ENCODE measurements at places on chromosomes 4 and X.

DNA sequence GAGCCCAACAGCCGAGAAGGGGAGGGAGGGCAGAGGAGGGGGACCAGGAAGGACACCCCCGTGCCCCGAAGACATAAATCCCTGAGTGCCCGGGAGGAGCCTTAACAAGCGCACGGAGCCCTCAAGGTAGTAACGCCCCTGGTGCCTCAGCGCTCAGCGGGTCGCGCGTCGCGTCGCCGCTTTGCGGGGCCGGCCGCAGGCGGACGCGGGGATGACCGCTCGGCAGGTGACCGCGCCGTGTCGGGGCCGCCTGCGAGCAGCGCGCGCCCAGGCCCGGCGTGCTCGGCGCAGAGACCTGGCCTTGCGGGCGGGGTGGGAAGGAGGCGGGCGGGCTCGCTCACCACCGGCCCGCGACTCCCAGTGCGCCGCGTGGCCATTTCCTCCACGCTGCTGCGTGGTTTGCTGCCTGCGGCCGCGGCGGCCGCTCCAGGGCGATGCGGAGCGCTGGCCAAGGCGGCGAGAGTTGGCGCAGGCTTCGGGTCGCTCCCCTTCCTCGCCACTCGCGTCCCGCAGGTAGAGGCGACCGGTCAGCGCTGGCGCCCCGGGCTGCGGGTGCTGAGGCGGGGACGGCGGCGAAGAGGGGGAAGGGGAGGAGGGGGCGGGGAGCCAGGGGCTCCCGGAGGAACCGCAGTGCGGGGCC is 632 bp downstream of the CCSER1 start:
- no peak for DNase-seq

GRCh38 chr4:52693492-52693891 is 34.4 kb upstream of the USP46 start:
- no peak for DNase-seq

DNA sequence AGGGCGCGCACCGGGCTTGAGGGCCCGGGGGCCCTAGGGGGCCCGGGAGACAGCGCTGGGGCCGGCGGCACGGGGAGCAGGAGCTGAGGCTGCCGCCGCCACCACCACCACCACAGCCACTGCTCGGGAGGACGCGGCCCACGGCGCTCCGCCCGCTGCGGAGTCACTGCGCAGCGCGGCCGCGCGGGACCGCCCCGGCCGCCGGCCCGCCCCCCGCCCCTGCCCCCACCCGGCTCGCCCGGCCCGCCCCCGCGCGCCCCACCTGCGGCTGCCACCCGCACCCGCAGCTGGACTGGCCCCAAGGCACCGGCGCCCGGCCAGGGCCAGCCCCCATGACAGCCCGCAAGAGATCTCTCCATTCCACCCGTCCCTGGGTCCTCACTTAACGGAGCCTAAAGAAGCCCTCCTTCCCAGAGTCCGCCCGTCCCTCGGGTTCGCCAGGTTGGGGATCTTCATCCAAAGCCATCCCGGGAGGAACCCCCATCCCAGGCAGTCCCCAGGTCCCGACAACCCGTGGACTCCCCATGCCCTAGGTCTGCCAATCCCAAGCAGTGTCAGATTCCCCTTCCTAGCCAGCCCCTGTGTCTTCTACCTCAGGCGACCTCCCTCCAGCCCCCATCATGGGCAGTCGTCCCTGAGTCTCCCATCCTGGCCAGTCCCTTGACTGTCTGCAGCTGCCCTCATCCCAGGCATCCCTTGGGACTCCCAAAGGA is 40.0 kb upstream of the IQSEC2 start:
- DNase-seq, result no peak

- DNase-seq, result no peak
These were observed 228.9 kb upstream of the GRID2 start for GRCh38 chr4:92074839-92075238.

GRCh38 chrX:48961585-48962091 is 4.2 kb upstream of the OTUD5 start:
- DNase-seq, result no peak

DNA sequence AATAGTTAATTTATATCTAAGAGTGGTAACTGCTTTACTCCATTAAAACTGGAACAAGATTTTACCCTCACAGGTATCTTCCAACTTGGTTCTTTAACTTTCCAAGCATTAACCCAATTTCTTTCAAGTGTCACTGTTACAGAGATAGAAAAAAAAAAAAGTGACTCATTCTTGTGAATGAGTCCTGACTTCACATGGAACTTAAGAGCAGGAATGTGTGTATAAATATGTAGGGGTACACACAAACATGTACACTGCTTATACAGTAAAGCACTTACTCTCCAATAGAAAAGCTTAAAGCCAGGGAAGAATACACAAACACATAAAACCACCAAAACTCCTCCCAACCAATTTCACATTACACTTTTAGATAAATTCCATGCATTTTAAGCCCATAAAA is 38.8 kb downstream of the TAPT1 start:
- no peak for DNase-seq

Measured in stimulated activated CD8-positive, alpha-beta memory T cell treated with anti-CD3 and anti-CD28 coated beads, Interleukin-4, amount 100 ng/mL, for 48 hours (primary cell).